ENCODE measurements at places on chromosomes 2 and 18.

- no peak for DNase-seq
Measured at GRCh38 chr2:221189431-221190067, 382.6 kb downstream of the EPHA4 start.

DNA sequence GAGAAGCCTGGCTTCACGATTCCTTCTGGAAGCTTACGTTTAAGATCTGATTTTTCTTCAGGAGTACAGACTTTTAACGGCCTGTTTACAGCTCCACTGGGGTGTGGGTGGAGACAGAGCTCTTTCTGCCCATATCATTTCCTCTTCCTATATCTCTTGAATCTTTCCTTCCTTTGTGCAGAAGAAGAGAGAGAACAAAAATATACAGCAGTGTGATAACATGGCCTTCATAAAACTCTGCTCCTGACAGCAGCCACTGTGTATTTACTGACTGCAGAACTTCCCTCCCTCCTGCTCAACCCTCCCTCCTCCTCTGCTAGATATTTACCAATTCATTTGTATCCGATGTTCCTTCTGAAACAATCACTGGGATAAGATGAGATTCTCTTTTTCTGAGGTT, 34.1 kb upstream of the REEP1 start:
- DNase-seq: no peak

- DNase-seq: no peak
Measured at GRCh38 chr2:70723286-70723885, 44.6 kb downstream of the ADD2 start.

DNA sequence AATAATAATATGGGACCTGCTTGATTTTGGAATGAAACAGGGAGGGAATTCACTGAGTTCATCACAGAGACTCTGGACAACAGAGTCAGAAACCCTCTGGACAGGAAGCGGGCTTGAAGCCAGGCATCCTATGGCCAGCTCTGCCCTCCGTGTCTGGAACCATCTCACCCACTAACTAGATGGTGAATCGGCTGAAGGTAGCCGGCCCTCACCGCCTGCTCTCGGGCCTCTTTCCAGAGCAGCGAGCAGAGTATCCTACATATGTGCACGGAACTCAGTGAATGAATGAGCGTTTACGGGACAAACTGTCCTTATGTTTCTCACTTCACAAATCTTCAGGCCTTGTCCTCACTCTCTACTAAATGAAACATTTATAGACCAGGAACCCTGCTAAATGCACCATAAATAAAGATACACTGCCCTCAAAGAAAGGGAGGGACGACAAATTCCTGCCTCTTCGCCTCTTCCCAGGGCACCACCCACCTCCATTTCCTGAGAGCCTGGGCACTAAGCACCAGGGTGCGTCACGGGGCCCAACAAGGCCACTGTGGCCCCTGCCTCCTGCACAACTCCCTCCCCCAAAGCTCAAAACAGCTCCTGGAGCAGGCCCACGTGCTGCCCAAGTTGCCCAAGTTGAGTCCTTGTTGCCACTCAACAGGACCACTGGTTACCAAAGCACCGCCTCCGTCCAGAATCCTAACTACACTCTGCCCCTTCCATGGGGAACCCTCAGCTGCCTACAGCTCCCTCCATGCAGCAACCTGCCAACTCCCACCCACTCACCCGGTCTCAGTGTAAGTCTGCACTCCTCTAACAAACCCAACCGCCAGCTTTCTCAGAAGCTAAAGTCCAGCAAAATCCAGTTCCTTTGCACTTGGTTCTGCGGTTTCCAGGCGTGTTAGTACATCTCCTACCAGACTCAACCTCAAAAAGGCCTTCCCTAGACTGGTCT, 1.7 kb downstream of the TBC1D8 start:
- DNase-seq: no peak

DNA sequence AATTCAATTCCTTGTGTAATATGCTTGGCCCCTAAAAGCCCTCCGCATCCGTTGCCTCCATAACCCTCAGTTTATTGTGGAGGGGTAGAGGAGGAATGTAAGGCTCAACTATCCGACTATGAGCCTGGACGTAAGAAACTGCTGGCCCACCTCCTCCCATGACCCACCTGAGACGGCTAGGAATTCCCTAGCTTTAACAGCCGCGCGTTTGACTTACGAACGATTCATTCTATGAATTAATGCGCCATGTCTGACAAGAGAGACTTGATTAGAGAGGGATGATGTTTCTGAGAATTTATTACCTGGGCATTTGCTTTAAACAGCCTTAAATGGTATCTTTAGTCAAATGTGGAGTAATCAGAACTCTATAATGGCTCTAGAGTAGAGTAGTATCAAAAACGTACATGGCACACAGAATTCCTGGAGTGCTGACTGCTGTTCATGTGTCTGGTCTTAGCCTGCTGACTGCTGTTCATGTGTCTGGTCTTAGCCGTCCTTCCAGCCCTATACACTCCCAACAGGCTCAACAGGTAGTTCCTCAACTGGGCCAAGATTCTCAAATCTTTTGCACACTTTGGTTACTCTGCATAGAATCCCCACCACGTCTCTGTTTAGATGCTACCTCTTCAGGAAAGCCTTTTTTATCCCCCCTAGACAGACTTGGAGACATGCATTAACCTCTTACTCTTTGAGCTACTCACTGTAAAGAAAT, 899 bp upstream of the GFPT1 start:
- DNase-seq: no peak

DNA sequence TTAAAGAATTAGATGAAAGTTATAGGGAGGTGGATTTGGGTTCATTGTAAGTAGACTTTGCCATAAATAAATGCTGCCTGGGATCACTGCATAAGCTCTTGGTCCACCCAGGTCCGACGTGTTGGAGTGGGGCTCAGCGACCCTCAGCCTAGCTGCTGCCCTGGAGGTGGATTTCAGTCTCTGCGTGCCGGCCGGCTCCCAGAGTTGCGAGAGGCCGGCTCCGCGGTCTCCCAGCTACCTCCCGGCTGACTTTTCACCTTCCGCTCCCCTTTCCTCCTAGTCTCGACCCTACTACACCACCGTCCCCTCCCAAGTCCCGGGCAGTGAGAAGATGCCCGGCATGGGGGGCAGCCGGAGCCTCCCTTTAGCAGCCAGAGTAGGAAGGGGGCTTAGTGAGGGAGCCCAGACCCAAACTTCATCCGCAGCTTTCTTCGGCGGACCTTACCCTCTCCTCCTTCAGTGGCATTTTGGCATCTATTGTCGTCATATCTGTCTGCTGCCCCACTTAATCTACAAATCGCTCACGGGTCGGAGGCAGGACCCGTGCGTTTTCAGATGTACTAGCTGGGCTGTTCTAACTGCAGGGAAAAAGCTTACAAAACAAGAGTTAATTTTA, 8.1 kb downstream of the EMX1 start:
- DNase-seq: no peak

- no peak for DNase-seq
Measured at GRCh38 chr18:5601188-5601624, 57.4 kb upstream of the EPB41L3 start.

DNA sequence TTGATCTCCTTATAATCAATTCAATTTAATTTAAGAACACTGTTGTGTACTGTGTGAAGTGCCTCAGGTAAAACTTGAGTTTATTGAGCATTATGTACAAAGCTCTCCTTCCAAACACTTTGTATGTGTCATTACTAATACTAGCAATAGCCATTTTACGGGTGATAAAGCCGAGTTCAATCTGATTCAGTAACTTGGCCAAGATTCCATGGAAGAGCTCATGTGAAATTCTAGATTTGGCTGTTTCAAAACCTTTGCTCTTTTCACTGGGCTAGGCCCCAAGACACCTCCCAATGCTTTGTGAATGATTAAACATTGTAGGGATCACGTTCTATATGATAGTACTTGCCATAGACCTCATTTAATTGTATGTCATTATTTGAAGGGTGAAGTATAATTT, 8.9 kb upstream of the NFE2L2 start:
- no peak for DNase-seq

DNA sequence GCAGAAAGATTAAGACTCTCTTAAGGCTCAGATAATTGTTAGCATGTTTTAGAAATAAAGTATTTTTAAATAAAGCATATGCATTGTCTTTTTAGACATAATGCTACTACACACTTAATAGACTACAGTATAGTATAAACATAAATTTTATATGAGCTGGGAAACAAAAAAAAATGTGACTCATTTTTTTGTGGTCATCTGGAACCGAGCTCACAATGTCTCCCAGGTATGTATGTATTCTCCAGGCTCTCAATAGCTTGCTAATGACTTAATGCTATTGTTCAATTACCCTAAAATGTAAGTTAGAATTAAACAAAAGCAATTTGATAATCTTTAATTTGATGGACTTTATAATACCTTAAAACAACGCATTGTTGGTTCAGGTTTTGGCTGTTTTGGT, 167.2 kb downstream of the NUP35 start:
- DNase-seq: no peak

- no peak for DNase-seq
Measured at GRCh38 chr18:13161276-13161899, 57.2 kb upstream of the LDLRAD4 start.
